ENCODE measurements at places on chromosomes 12 and 14. TPM values are rescaled to one million over a fixed set of nuclear protein-coding genes. Genes with fewer than 3 reads are reported as not detected.

The SLC4A8 gene
- 1.1 TPM for polyA plus RNA-seq

The TROAP gene
- polyA plus RNA-seq, result 4.1 TPM

The TTC6 gene
- polyA plus RNA-seq, result 0.50 TPM

The ANG gene
- 27.5 TPM for polyA plus RNA-seq

The OR6C2 gene
- not detected for polyA plus RNA-seq

The CIROP gene
- polyA plus RNA-seq, result not detected

The KRT2 gene
- 0.03 TPM for polyA plus RNA-seq

The KLRB1 gene
- 2.7 TPM for polyA plus RNA-seq

The FOXG1 gene
- polyA plus RNA-seq, result 0.02 TPM

The ENDOU gene
- polyA plus RNA-seq, result 0.45 TPM

The POTEM gene
- polyA plus RNA-seq, result not detected
